ENCODE measurements at places on chromosomes 1 and 21.

DNA sequence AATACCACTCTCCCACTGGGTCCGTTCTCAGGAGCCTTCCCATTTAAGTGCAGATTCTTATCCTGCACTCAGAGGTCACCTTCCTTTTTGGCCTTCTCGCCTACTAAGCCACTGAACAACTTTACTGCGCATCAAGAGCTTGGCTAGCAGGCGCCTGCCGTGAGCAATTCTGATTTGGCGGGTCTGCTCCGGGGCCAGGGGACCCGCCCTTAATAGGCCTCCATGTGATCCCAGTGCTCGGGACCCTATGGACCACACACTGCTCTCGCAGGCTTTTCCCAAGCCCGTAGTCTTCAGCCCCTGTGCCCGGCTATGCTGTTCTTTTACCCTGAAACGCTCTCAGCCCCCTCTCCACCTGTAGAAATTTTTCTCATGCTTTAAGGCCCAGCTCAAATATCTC is 45.1 kb downstream of the BCL9 start:
- no peak for DNase-seq

GRCh38 chr1:229888561-229889001 is 178.5 kb upstream of the GALNT2 start:
- no peak for DNase-seq

- no peak for DNase-seq
Observed at GRCh38 chr1:247966532-247967204, 1.6 kb downstream of the OR2AK2 start.

GRCh38 chr1:230079199-230080024 is 12.4 kb downstream of the GALNT2 start:
- no peak for DNase-seq

DNA sequence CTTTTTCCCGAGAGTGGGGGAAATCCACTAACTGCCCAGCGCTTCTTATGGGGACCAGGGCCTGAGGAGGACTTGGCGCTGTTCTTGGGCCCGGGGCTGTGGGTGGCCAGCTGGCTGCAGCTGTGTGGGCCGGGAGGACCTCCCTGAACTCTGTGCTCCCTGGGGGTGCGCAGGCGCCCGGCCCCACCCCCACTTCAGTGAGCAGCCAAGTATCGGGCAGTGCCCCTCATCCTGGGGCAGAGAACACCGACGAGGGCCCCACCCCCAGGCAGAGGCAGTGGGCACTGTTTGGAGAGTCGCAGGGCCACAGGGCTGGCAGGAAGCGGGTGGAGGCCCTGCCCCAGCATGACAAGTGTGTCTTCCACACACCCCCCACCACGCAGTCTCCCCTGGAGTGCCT is 32.5 kb upstream of the SLC19A1 start:
- DNase-seq: no peak

DNA sequence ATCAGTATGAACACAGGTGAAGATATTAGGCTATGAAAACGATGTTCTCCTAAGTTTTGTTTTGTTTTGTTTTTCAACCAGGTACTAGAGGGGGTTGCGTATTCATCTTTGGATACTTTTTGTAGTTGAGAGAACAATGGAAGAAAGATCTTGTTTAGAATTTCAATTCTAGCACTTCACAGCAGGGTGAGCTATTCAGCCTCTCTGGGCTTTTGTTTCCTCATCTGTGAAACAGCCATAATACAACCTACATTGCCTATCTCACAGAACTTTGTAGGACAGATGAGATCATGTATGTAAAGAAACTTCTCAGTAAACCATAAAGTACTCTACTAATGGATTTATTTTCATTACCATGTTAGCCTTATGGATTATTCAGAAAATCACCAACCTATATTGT is 199.5 kb downstream of the GPATCH2 start:
- DNase-seq: no peak

GRCh38 chr1:7517611-7518330 is 253.3 kb upstream of the VAMP3 start:
- no peak for DNase-seq

All from head of caudate nucleus (tissue), 42 donors.